Putamen (tissue), 1 donor: ENCODE measurements at places on chromosomes 13 and 19.
A peak's percentile ranks its signal among the peaks of the same experiment; 100 is the strongest.

DNA sequence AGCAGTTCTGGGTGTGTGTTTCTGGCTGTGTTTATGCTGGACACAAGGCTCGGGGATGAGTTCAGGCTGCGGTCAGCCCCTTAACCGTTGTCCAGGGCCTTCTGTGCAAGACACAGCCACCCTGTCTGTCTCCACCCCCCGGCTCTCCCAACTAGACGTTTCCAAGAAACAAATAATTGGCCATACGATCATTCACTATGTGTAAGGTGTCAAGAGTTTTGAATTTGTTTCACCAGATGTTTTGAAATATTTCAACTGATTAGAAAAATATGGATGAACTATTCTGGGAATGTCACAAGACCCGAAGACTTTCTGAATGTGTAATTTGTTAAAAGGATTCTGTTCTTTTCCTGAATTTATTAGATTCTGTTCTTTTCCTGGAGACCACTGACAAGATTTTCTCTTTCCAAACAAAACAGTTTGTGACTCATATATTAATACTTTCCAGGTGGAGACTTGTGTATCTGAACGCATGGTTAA lies 318.2 kb downstream of the MYO16 start:
- no peak for DNase-seq

- DNase-seq, result no peak
These were observed 203.4 kb downstream of the NDFIP2 start for GRCh38 chr13:79684371-79684770.

- peak; percentile 98 for DNase-seq
These were observed at the start of gene SUGT1 for GRCh38 chr13:52652196-52652979. Gene SUGT1, plus strand, starts transcription at chr13:52652836. Its CDS starts 85 bp downstream, at chr13:52652921.

GRCh38 chr19:23099966-23100365 lies 16.9 kb upstream of the ZNF730 start:
- DNase-seq, result no peak

DNA sequence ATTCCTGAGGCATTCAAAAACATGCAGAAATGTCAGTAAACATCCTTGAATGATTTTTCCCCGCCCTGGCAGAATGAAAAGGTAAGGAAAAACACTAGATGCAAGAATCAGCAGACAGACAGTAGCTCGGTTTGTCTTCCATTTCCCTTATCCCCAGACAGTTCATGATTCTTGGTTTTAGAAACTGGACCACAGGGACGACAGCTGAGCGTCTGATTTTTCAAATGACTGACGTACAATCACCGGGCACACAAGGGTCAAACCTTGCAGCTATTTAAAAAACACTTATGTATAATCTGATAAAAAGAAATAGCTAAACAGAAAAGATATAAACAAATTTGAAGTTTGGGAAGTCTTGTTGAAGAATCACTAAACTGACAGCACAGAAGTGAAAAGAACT lies 47.1 kb downstream of the DCLK1 start:
- no peak for DNase-seq

GRCh38 chr19:41548954-41549688 lies 26.8 kb upstream of the CEACAM21 start:
- DNase-seq, result no peak

DNA sequence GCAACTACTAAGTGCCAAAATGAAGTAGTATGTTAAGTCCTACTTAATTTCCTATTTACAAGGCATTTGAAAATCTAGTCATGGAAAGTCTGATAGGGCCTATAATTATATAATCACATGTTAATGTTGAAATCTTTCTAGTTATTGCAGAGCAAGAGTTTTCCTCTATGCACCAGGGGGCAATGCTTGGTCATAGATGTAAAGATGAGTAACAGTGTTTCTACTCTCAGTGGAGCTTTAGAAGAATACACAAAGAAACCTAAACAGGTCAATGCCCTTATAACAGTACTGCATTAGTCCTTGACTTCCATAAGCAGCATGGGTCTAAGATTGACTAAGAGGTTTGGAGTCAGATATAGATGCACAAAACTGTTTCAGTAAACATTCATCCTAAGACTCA lies 218.7 kb downstream of the KCTD12 start:
- DNase-seq, result no peak

GRCh38 chr13:91241221-91241933 lies 106.1 kb upstream of the MIR17HG start:
- no peak for DNase-seq

DNA sequence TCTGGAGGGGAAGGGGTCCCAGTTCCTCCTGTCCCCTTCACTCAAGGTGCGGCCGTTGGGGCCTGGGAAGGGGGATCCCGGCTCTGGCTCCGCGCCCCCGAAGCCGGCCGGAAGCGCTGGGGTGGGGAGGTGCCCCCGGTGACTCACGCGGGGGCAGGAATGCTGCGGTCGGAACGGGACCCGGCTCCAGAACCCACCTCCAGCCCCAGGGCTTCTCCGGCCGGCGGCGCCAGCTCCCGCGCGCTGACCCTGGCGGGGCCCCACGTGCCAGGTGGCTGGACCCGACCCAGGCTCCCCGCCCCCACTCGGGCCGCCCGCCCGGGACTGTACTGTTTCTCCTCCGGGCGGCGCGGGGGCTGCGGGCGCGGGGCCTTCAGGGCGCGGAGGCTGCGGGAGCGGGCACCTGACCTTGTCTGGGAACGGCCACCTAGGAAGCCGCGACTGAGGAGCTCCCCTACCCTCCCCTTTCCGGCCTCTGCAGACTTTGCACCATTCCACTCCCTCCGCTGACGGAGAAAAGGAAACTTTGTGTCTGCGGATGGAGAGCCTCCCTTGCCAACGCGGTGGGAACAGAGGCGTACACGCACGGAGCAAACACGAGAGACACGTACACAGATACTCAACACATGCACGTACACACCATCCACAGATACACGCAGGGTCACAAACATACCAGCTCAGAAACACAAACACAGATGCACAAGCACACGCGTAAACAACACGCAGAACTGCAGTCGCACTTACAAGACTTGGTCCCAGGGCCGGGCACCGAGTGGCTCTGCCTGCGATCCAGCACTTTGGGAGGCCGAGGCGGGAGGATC lies 7.2 kb downstream of the AXL start:
- DNase-seq, result no peak

DNA sequence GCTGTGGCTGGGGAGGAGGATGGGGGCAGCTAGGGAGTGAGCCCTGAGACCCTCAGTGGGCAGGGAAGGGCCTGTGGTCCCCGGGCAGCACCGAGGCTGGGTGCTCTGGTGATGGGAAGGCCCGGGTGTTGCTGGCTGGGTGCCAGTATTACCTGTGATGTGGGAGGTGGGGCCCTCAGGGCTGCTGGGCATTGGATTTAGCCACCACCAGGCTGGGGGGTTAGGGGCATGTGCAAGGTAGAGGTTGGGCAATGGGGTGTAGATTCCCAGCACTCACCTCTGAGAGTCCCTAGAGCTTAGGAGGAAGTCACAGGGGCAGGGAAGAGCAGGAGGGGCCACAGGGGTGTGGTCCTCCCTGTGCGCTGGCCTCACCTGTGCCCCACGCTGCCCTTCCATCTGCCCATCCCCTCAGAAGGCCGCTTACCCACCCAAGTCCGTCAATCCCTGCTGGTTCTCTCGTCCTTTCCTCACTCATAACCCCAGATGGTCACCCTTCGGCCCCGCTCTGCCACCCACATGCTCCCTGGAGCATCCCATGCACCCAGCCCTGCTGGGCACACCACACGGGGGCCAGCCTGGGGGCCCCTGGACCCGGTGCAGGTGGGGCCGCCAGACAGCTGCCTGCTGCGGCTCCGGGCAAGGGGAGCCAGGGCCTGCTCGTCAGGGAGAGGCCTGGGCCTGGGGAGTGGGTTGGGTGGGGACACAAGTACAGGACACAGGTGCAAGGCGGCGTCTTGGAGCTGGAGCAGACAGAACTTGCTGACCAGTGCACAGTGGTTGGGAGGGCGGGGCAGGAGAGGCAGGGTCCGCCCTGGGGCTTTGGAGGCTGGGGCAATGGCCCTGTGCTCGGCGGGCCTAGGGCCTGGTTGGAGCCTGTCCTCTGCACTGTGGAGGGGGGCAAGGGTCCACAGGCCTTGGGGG lies 12.5 kb downstream of the EPN1 start:
- no peak for DNase-seq

DNA sequence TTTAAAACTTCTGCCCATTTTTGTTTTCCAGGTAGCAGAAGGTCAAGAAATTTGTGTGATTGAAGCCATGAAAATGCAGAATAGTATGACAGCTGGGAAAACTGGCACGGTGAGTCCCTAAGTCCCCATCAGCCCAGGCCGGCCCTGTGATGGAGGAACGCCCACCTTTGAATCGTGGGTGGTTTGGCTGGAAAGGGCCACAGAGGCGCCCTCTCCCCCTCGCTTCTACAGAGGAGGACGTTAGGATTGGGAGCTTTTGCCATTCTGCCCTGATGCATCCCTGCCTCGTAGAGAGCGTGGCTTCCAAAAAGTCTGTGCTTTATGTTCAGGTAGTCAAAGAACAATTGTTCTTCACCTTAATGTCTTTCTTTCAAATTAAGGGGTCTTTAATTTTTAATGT lies 60.9 kb downstream of the GGACT start:
- no peak for DNase-seq

- DNase-seq, result no peak
These were observed 286.7 kb upstream of the SLITRK6 start for GRCh38 chr13:86085890-86086289.

DNA sequence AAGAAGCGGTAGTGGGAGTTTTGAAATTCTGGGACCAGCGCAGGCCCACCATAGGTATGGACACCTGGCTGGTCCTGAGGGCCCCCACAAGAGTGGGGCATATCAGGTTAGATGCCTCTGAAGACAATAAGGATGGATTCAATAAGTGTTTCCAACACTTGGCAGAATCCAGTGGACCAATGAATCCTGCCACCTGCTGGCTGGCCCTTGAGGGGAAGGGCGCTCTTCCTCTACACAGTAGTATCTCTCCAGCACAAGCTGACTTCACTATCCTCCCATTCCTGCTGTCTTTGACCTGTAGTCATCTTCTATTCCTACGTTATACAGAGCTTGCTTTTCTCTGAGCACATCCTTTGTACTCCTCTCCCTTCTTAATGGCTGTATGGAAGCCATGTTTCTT lies 199.7 kb upstream of the TSHZ3 start:
- no peak for DNase-seq
